Fibroblast of skin of left biceps (primary cell): ENCODE measurements at places on chromosomes 2 and 18.

DNA sequence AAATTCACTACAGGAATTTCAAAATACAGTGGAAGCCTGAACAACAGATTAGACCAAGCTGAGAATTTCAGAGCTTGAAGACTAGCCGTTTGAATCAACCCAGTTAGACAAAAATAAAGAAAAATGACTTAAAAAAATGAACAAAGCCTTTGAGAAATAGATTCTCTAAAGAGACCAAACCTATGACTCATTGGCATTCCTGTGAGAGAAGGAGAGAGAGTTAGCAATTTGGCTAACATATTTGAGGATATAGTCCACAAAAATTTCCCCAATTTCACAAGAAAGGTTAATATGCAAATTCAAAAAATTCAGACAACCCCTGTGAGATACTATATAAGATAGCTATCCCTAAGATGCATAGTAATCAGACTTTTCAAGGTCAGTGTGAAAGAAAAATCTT lies 78.0 kb downstream of the MYO3B start:
- DNase-seq = peak; percentile 16

GRCh38 chr18:40690062-40690461 lies 1265.0 kb upstream of the PIK3C3 start:
- no peak for DNase-seq

- no peak for DNase-seq
These were observed 357.4 kb upstream of the ACVR2A start for GRCh38 chr2:147487286-147487977.

DNA sequence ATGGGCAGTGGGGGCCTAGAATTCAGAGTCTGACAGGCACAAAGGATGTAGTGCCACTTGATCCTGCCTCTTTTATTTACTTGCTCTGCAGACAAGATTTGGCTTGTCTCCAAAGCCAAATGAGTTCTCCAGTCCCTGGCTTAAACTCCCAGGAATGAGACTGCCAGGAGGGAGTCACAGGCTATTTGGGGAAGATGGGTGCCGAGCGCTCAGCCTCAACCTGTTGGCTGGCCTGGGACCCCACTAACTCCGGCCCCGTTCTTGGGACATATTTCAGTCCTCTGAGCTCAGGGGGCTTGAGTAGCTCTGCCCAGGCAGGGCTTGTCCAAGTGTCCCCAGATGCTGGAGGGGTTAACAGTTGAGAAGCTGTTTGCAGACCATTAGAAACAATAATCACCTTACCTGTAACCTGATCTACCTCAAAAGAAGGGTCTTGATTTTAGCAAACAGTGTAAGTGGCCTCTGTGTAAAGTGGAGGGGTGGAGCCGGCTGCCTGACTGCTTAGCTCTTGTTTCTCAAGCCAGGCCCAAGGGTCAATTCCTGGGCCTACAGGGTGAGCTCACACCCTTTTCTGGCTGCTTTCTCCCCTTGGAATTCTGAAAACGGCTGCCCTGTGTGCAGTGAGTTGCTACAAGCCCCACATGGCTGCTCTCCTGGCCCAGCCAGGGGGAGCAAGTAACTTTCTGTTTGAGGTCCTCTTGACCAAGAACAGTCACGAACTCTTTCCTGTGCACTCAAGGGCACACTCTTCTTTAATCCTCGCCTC lies 27.1 kb upstream of the FZD5 start:
- DNase-seq = no peak

DNA sequence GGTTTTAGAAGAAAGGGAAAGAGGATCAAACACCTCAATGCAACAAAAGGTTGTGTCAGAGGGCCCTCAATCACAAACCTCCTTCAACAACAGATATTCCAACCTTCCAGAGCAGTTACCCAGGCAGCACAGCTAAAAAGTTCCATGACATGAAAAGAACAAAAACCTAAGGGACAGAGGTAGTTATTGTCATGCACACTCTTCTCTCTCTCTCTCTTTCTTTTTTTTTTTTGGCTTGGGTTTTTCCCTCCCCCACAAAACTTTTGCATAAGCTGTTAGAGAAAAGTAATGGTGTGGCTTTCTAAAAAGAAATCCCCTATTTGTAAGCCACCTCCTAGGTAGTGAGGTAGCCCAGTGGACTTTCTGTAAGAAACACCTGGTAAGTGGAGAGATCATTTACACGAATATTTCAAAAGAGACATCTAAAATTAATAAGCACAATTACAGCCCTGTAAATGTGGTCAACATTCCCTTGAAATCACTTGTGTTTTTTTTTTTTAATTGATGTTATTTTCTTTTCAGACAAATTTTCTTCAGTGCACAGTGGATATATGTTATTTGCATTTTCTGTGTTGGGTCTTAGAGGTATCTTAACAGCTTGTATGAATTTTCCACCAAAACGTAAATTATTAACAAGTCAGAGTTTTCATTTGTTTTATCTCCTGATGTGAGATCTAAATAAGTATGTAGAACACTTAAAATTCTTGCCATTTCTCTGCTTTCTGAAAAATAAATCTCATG lies 48.4 kb downstream of the ZEB2 start:
- DNase-seq = no peak

GRCh38 chr2:12005886-12006681 lies 259.7 kb downstream of the LPIN1 start:
- DNase-seq = peak; percentile 66
